Neural progenitor cell (in vitro differentiated cells): ENCODE measurements at places on chromosomes 7 and 10. TPM values are rescaled to one million over a fixed set of nuclear protein-coding genes. Genes with fewer than 3 reads are reported as not detected.

DNA sequence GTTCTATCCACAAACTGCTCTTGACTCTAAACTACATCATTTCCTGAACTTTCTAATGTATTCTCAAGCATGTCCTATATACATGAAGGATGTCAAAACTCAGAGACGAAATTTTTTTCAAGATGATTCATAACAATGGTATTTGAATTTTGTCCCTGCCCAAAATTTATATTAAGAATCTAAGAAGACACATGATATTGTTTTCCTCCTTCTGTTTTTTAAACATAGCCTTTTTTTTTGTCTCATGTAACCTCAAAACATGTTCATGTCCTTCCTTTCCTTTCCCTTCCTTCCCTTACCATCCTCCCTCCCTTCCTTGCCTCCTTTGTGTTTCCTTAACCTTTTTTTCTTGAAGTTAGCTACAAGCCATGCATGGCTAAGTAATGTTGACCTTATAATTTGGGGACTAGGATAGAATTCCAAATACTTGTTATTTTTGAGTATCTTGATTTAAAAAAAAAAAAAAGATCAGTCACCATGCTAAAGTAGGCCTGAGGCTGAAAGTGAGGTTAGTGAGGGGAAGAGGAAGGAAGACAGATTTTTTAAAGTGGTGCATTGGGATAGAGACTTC is 163.0 kb downstream of the SUGCT start:
- DNase-seq: no peak

The ZWINT gene
- 97.5 and 104 TPM in 2 replicates for total RNA-seq

The SPDYE6 gene
- not detected in 2 replicates for total RNA-seq

DNA sequence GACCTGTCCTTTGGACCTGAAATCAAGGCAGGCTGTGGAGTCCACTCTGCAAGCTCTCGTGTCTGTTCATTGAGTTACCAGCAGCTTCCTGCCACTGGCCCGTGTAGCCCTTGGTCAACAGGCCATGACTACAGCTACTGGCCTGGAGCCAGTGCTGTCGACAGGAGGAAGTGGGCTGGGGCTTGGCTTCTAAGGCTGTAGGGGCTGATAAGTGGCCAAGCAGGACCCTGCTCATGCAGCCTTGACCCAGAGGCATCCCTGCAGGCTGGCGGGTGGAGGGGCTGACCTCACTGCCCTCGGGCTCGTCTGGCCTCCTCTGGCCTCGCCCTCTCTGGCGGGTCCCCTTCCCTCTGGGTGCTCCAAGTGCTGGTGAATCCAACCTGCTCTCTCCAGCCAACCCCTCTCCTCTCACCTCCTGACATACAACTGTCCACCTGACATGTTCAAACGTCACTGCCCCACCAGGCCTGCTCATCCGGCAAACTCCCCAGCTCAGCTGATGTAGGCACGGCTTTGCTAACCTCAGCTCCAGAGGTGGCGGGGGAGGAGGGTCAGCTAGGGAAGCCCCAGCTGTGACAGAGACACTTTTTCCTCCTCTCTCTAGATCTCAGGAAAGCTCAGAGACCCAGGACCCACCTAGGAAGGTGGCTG is 188.6 kb upstream of the LYZL2 start:
- no peak for DNase-seq

GRCh38 chr10:60573336-60573735 is 183.7 kb upstream of the ANK3 start:
- peak; percentile 21 for DNase-seq

DNA sequence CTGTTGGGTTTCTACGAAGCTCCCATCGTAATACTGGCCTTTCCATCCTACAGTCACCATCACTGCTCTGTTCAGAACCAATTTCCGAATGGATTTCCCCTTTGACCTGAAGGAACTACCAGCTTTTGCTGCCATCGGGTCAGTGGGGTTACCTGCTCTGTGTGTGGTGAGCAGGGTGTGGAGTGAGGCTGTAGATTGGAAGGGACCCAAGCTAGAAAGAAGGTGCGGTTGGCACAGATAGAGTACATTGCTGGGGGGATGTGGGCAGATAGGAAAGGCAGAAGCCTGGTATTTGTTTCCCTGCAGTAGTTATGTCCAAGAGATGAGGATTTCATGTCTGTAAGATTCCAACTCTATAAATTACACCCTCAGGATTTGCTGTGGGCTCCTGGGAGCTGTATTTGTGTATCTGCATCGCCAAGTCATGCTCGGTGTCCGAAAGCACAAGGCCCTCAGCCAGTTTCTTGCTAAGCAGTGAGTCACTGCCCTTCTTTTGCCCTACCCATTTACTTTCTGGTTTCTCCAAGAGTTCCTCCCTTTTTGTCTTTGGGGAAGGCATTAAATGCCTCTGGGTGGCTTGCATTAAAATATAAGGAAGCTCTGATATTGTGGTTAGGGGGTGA is 15.4 kb downstream of the CLCN1 start:
- no peak for DNase-seq

The POLR3A gene
- total RNA-seq: 16.0 and 18.0 TPM in 2 replicates

GRCh38 chr10:12531305-12532220 is 182.2 kb downstream of the CAMK1D start:
- no peak for DNase-seq

- DNase-seq: no peak
Measured at GRCh38 chr10:56327118-56327517, 33.9 kb downstream of the ZWINT start.

GRCh38 chr7:99679400-99680191 is at the start of gene CYP3A5:
TSS of gene CYP3A5 (minus strand) at chr7:99679996. CDS start at chr7:99679896, 100 bp downstream.
- no peak for DNase-seq
